AG10803 (cell line): ENCODE measurements at places on chromosomes 12 and 14.

DNA sequence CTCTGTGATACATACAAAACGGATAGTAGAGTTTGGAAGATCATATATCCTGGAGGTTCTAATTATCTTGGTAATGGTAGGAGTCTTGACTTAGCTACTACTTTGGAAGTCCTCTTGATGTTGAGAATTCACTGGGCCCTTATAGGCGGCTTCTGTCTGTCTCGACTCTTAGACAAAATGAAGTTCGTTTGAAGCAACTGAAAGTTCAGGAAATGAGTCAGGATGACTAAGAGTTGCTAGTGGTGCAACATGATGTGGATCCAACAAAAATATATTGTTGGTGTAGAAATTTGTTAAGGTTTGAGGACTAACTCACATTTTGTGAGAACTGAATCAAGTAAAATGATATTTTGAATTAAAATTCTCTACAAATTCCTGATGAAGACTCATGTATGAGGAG is 272.7 kb downstream of the AEBP2 start:
- peak; percentile 60 for DNase-seq

DNA sequence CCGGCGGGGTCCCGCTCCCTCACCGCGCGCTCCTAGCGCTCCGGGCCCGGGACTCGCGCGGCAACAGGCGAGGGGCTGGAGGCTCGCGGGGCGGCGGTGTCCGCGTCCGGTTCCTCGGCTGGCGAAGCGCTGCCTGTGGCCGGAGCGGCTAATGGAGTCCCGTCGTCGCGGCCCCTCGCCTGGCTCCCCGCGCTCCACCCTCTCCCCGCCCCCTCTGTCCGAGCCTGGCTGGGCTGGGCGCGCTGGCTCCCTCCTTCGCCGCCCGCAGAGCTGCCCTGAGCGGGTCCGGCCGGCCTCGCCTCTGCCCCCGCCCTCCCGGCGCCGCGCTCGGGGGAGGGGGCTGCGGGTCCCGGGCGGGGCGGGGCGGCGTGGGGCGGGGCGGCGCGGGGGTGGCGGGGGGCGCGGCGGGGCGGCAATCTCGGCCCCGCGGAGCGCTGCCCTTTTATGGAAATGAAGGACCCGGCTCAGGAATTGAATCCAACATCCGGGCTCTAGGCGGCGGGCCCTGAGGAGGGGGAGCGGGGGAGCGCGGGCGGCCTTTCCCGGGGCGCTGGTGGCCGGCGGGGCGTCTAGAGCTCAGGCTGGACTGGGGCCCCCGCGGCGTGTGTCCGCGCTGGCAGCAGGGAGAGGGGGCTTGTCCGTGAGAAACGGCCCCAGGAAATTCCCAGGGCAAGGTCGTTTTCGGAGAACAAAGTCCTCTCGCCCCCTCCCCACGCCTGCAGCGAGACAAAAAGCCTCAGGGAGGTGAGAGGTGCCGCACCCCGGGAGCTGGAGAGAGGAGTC is at the start of gene FERMT2:
Gene FERMT2, minus strand, starts transcription at position 153 of the 783 bp plus-strand sequence. CDS start 482 bp downstream, outside the sequence.
- peak; percentile 84 for DNase-seq

GRCh38 chr14:92900660-92901059 is 22.3 kb upstream of the CHGA start:
- DNase-seq, result no peak

- DNase-seq, result no peak
Measured at GRCh38 chr14:44966601-44967336, 4.8 kb downstream of the TOGARAM1 start.

- peak; percentile 42 for DNase-seq
Measured at GRCh38 chr12:121095544-121096198, 37.0 kb upstream of the P2RX7 start.

DNA sequence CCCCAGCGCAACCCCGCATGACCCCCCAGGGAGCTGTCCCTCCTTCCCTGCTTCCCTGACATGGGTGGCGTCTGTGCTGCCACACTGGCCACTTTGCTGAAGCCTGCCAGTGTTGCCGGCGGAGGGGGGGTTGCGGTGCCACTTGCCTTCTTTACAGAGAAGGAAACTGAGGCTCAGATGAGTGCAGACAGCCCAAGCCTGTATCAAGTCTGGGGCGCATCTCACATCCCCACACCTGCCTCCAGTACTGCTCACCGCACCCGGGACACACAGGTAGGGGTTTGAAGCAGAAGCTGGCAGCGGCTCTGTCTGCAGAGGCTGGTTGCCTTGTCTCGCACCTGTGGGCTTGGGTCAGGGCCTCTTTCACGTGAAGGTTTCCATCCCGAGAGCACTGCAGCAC is 104.7 kb upstream of the RTL1 start:
- no peak for DNase-seq

DNA sequence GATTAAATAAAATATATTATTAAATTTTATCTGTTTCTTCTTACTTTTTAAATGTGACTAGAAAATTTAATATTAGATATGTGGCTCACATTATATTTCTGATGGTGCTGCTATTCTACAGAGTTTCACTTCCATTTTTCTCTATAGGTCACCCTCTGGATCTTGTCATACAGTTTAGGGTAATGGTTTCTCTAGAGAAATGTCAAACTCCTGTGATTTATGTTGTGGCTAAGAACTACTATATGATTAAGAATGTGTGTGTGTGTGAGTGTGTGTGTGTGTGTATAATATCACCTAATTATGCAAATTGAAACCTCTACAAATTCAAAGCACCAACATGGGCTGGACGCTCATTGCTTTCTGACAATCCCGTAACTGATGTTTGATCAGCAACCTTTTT is 325.9 kb downstream of the ADAMTS20 start:
- no peak for DNase-seq

DNA sequence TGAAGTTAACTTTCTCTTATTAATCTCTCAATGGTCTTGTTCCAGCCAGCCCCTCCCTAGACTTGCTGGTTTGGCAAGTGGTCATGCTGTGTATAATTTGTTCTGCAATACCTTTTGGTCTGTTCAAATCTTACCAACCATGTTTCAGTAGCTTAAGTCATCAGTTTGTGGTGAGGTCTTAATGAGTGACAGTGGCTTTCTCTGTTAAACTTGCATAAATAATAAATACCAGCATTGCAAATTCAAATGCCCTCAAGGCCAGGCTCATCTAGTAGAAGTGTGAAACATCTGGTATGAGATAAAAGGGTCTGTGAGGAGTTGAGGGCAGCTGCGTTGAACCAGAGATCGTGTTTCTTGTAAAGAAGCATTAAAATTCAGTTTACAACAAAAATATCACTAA is 319.5 kb downstream of the TMEM117 start:
- no peak for DNase-seq

GRCh38 chr12:76674669-76675315 is 89.1 kb upstream of the ZDHHC17 start:
- no peak for DNase-seq

DNA sequence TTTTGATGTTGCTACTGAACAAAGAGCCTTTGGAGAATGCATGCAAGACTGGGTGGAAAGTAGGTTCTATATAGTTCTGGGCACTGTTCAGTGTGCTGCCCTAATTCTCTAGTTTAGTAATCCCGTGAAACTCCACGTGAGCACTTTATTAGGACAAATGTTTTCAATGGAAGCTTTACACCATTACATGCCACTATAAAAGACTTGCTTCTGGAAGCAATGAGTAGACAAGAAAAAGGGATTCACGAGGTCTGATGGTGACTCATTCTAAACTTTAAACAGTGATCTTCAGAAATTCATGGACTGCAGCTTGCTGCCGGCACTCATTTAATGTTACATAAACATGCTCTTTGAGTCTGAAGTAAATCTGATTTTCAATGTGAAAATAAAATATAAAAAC is 22.3 kb downstream of the ATG14 start:
- peak; percentile 65 for DNase-seq

DNA sequence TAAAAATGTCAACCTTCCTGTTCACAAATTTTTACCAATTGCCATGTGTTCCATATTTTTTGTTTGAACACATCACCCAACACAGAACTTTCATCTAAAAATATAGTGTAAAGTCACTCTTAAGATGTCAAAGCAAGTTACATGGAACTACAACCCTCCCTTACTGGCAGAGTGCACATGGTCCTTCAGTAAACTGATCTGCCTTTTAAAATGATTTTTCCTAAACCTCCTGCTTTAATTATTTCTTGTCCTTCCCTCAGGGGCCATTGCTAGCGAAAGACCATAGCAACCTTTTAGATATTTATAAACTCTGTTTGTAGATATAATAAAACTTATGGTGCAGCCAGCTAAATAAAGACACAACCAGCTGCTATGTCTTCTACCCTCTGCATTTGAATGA is 255.2 kb upstream of the FAR2 start:
- no peak for DNase-seq

DNA sequence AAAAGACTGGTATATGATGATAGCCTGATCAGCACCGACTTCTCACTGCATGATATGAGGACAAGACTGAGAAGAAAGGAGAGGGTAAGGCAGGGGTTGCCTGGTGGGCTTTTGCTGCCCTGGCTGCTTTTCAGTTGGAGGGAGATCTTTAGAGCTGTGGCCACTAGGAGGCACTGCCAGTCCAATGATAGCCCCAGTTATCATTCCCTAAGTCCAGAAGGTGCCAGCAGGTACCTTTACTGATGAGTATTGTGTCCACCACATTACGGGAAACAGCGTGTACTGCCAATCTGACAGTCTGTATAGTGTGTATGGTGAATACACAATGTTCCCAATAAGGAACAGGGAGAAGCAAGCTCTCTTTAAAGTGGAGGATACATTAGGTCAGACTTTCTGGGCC is 55.8 kb upstream of the CCDC175 start:
- DNase-seq, result no peak

DNA sequence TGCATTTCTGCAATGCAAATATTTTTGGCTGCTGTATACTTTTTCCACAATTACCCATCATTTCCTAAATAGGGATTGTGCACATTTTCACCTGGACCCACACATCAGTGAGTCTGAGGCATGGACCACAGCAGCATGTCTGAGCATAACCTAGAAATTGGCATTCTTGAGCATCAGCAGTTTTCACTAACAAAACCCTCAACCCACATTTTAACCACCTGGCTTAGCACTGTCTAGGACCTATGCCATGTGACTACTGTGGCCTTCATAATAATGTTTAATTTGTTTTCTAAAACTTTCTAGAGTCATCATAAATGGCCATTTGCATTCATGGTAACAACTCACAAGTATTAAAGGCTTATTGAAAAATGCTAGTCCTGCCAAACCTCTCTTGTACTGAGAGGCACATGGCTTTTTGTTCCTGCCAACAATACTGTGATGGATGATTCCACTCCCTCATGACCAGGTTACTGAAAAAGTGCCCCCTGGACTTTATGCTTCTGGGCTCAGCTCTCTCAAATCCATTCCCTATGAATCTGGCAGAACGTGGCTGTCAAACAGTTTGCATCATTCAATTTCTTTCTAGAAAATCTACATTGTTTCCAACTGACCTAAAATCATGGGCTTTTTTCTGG is 240.0 kb downstream of the MDGA2 start:
- DNase-seq, result no peak

DNA sequence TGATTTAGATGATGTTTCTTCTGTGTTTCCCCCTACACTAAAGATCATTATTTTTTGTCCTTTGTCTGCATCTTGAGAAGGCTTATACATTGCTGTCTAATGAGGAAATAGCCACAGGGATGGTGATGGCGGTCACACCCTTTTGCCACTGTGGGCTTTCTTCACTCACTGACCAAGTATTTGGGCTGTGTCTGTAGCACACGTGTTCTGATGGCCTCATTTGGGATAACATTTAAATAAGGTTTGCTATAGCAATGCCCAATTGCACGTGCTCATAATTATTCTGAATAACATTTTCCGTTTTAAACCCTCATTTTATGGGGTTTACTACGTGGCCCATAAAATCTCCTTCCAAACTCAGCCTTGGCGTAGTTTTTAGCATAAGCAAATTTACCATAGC is 230.3 kb upstream of the PRICKLE1 start:
- DNase-seq, result no peak

GRCh38 chr14:79920180-79920692 is 291.1 kb downstream of the DIO2 start:
- no peak for DNase-seq

DNA sequence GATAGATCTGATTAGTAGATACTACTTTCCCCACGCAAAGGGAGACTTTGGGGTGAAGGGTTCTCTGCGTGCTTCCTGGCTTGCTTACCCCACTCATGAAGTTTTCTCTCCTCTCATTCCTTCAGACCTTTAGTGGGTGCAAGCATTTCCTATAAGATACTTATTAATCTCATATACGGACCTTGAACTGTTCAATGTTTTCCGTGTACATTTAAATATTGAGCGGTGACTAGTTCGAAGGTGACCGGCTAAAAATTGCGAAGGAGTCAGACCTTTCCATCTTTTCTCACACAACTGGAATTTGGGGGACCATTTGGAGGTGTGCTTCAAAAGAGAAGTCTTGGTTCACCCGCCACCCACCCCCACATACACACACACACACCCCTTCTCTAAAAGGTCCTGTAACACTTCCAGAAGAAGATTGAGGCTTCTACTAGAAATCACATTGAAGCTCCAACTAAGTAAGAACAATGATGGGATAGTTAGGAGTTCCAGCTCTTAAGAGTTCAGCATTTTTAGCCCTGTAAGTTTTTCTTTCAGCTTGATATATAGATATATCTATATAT is 6.1 kb upstream of the FOXG1 start:
- DNase-seq, result no peak

- DNase-seq, result no peak
Measured at GRCh38 chr12:124463341-124463921, 104.0 kb downstream of the NCOR2 start.

DNA sequence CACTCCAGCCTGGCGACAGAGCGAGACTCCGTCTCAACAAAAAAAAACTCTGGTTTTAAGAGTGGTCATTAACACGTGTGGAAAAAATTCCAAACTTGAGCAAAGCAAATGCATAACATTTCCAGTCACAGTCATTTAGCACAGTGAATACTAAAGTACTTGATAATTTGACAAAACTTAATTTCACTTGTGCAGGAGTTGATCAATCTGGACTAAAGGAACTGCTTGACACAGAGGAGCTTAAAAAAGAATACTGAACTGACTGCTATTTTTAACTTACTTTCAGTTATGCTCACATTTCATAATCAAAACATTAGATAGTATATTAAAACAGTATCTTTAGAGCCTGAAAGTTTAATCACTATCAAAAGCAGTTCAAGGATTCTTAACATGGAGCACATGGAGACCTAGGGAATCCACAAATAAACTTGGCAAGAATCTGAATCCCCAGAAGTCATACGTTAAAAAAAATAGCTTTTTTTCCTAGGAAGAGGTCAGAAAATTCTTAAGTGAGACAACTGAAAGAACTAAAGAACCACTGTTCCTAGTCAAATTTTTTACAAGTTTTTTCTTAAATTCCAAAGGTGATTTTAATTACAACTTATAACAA is 7.4 kb downstream of the UBE2N start:
- DNase-seq, result no peak

GRCh38 chr14:29191092-29191491 is 424.5 kb downstream of the FOXG1 start:
- DNase-seq, result no peak

GRCh38 chr12:89507015-89507824 is 17.4 kb downstream of the GALNT4 start:
- no peak for DNase-seq
